Thoracic aorta (tissue), 2 donors: ENCODE measurements at places on chromosomes 5 and 9. TPM values are rescaled to one million over a fixed set of nuclear protein-coding genes. Genes with fewer than 3 reads are reported as not detected.

GRCh38 chr5:154409230-154409840 lies 36.5 kb upstream of the SAP30L start:
- no peak for DNase-seq

- DNase-seq, result no peak
Observed at GRCh38 chr9:99778308-99778707, 43.4 kb upstream of the NR4A3 start.

DNA sequence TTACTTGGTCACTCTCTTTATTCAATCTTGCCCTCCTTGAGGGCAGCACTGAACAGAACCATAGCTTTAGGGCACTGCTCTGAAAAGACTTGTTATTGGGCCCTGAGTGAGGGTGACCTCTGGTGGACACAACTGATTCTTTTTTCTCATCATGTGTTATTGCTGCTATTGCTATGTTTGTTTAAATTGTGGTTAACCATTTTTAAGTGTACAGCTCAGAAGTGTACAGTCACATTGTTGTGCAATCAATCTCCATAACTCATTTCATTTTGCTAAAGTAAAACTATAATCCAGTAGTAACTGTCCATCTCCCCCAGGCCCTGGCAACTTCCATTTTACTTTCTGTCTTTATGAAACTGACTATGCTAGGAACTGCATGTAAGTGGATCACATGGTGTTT lies 351.1 kb upstream of the RIOK2 start:
- DNase-seq, result no peak

DNA sequence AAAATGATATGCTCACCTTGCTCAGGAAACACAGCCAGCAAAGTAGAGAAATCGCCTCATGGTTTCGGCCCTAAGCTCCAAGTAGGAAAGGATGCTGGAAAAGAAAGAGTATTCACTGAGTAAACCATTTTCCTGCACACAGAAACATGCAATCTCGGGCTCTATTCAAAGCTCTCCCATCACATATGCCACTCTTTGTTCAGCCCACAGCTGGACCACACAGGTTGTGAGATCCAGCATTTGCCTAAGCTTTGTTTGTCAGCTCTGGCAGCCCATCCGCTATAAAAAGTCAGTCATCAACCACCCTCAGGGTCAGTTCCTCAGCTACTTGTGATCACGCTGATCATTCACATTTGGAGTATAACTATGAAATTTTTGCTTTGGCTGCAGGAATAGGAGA lies 96.5 kb upstream of the SMARCA2 start:
- no peak for DNase-seq

GLDC gene
- total RNA-seq, result 3.0 TPM

KLHL3 gene
- 9.1 TPM for total RNA-seq

DNA sequence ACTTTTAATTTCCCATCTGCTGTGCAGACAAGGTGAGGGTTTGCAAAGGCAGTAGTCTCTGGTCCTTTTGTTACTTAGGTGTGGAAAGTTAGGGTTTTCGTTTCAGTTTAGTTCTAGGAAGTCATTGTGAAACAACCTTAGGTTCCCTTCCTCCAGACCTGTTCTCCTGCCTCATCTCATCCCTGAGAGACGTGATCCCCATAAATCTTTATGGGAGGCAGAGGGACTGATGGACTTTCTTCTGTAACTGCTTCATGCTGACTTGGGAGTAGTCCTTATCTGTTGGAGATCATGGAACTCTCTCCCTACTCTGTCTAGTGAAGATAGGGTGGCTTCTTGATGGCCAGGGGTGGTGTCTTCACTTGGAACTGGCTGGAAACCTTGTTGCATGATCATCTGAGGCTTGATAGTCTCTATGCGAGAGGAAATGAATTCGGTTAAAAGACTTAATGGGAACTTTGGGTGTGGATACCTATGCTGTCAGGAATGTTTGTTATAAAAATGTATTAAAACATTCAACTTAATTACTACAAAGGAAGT lies 7.2 kb upstream of the GM2A start:
- DNase-seq, result no peak

- DNase-seq, result no peak
Observed at GRCh38 chr5:65172486-65173129, 309.1 kb downstream of the ADAMTS6 start.

GRCh38 chr5:158676642-158677469 lies 422.9 kb downstream of the EBF1 start:
- no peak for DNase-seq

CYSRT1 gene
- not detected for total RNA-seq

PCDHA4 gene
- 0.81 TPM for total RNA-seq

DNA sequence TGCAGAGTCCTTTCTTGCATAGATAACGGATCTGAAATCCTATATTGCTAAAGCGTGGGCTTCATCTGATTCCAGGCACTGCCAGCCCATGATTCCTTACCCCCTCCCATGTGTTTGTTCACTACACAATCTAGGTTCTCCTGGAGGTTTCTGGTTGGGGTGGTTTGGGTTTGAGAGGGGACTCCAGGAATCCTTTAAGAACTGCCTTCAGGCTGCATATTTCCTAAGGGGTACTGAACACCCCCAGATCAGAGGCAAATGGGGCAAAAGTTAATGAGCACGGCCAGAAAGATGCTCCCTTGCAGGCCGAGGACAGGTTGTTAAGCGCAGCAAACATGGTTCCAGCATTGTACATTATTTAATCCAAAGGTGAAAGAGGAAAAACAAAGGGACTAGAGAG lies 9.9 kb downstream of the NR2F1 start:
- no peak for DNase-seq

DNA sequence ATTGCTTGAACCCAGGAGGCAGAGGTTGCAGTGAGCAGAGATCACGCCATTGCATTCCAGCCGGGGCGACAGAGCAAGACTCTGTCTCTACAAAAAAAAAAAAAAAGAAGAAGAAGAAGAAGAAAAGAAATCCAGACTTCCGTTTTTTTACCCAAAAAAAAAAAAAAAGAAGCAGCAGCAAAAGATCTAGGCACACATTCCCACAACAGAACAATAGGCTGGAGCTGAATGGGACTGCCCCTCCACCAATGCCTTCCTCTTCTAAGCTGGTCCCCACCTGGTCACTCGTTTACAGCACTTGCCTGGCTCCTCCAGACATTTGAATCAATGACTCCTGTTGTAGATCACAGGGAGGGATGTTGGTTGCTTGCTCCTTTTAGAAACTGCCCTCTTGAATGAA lies 1.6 kb upstream of the LMAN2 start:
- DNase-seq, result no peak
